ENCODE measurements at places on chromosomes 3 and 15.

DNA sequence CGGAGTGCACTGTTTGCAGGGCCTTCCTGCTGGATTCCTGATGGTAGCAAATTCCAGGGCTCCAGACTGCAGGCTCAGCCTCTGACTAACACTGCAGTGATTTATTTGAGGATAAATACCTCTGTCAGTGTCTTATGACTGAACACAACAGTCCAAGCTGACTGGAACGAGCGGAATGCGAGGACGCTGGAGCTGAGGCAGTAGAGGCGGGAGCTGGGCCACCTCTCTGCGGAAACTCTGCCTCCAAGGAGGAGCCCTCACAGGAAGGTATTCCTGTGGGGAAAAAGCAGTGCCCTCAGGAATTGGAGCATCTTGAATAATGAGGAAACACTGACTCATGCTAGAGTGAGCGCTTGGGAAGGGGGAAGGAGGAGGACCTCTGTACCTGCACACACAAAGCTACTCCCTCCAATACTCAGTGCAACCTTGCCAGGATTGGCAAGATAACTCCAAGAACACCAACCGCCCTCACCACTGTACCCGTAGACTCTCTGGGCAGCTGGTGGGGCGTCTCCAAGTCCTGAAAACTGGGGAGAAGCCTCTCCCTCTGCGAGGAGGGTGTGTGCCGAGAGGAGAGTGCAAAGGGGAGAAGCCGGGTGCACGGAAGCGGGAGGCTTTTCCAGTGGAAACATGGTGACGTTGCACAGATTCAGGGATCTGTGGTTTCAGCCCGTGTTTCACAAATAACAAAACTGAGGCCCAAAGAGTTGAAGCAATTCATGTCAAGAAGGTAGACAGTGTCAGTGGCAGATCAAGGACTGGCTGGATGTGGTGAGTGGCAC, 43.0 kb downstream of the VGLL4 start:
- no peak for DNase-seq

- peak; percentile 71 for DNase-seq
These were observed 31.5 kb upstream of the AP4E1 start for GRCh38 chr15:50876989-50877360.

- peak; percentile 20 for DNase-seq
These were observed 600.5 kb downstream of the EDEM1 start for GRCh38 chr3:5787861-5788488.

DNA sequence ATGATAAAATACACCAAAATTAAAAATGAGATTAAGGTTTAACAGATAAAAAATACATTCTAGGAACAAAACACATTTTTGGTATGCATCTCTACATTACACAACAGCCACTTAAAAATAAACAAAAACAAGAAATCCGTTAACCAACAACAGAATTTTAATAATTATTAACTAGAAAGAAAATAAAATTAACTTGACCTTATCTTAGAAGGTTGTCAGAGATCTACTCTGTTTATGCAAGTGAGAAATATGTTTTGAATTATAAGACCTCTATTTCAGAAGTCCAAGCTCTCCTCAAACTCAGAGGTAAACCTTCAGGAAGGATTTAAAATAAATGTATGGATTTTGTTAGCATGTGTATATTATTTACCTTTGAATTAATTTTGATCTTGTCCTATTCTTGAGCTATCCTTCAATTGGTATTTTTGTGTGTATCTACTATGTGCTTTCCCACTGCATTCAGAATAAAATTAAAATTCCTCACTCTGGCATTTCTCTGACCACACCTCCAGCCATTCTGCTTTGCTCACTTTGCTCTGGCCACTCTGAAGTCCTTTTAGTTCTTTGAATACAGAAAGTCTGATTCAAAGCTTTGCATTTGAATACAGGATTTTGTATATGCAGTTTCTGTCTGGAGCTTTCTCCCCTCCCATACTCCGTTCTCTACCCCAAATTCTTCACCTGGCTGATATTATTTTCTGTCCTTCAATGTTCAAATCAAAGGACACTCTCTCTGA, 352.0 kb downstream of the ZBTB20 start:
- DNase-seq: no peak
